ENCODE measurements at places on chromosomes 7 and 10.

- ATAC-seq, result no peak
These were observed at the start of gene HOXA11 for GRCh38 chr7:27185013-27185853. Gene HOXA11, minus strand, starts transcription at chr7:27185232. Its CDS starts 88 bp downstream, at chr7:27185144.

GRCh38 chr7:107712025-107712424, 31.9 kb upstream of the CBLL1 start:
- ATAC-seq, result no peak

GRCh38 chr10:130017631-130018022, 53.6 kb upstream of the EBF3 start:
- no peak for ATAC-seq

DNA sequence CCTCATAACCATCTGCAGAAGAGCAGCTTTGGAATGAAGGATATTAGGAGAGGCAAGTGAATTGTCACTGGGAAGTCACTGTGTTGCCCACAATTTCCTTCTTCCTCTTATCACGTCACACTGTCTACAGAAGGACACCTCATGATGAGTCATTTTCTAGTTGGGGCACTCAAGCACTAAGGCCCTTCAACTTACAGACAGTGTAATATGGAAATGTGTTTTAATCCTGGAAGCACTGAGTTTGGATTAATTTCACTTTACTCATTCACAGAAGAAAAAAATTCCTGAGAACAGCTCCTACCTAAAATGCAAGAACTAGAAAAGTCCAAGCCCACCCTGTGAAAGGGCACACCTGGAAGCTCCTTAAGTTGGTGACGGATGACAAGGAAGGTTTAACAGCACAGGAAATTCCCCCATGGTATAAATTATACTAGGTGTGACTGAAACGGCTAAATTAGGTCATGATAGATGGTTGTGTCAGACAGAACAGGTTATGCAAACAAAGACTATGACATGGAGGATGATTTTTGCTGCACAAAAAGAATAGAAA, 56.6 kb downstream of the PARD3 start:
- ATAC-seq, result peak; percentile 88

GRCh38 chr7:1538544-1539180, 8.2 kb downstream of the MAFK start:
- no peak for ATAC-seq

DNA sequence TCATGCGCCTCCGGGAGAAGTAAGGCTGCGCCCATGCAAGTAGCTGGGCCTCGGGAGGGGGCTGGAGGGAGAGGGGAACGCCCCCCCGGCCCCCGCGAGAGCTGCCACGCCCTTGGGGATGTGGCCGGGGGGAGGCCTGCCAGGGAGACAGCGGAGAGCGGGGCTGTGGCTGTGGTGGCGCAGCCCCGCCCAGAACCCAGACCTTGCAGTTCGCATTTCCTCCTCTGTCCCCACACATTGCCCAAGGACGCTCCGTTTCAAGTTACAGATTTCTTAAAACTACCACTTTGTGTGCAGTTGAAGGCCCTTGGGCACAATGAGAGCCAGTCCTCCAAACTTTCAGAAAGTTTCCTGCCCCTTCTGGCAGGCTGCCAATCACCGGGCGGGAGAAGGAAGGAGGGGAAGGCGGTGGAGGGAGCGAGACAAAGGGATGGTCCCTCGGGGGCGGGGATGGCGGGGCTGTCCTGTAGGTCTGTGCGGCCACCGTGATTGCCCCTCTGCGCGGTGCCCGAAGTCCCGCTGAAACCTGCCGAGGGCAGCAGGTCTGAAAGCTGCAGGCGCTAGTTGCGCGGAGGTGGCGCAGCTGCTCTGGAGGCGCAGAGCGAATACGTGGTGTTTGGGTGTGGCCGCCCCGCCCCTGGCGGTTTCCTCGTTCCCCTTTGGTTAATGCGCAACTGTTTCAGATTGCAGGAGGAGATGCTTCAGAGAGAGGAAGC, 2.1 kb downstream of the VIM start:
- peak; percentile 15 for ATAC-seq

DNA sequence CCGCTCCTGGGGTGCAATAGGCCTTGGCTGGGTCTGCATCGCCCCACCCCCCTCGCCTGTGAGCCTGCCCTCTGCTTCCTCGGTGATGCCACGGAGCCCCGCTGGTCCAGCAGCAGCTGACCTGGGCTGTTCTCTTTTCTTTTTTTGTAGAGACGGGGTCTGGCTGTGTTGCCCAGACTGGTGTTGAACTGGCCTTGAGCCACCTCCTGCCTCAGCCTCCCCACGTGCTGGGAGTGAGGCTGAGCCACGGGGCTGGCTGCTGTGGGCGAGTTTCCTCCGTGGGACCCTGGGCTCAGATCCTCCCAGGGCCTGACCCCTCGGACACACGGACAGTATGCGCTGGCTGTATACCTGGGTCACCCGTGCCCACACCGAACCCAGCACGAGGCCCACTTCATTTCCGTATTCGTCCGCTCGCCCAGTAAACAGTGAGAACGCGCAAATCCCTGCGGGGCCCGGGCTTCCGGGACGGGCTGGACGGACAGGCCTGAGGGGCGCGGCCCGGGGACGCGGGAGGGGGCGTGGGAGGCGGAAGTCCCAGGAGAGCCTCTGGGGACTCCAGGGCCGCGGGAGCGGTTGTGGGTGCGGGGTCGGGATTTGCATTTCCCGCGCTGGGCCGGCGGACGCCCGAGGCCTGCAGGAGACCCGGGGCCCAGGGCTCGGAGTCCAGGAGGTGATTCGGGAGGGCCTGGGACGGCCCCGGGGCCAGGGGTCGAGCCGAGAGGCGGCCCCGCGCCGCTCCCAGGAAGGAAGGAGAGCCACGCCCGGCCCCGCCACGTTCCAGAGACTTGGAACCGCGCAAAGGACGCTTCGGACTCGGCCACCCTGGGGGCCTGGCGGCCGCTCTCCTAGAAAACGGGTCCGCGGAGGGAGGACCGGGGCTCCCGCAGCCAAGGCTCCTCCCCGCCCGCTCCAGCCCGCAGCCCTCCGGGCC, 57.7 kb upstream of the DNAJB6 start:
- no peak for ATAC-seq

DNA sequence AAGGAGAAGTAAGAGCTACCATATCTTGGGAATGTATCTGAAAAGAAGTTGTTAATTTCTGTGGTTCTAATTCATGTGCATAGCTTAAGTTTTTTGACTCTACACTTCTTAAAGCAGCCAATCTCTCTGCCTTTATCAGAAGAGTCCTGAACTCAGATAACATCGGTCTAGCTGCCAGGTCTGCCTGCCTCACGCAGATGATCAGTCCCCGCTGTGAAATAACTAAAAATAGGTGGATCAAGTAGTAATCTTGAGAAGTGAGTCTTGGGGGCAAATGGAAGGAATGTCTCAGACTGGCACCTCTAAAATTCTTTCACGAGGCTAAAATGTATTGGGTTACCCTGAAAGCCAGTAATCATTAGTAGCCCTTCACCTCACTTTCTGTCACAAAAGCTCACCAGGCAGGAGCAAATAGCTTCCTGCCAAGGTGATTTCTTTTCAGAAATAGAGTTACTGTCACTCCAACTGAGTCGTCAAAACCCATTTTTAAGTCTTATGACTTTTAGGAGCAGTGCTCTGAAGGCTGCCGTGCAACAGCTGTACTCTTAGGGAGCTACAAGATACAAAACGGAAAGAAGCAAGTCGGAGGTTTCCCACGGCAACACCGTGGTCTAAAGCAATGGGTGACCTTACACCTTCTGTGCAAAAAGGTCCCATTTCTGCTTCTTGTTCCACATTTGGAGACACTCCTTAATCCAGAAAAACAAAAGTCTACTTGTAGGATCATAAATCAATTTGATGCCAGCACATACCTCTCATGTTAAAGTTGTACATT, 85.2 kb downstream of the ABCB5 start:
- ATAC-seq, result no peak

DNA sequence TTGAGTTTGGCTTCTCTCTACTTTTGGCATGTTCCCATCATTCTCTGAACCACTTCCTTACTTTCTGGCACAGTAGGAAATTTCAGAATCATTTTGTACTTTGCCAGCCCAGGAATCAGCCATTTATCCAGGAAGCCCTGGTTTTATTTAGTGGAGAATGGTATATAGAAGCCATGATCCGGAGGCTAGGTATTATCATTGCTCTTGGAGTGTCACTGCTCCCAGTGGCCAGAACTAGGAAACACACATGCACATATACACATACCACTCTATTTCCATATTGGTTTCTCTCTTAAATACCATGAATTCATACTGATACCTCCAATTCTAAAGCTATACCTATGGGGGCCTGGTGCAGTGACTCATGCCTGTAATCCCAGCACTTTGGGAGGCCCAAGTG, 36.3 kb downstream of the SUFU start:
- ATAC-seq, result peak; percentile 80

GRCh38 chr7:144513334-144513733, 109.8 kb upstream of the NOBOX start:
- ATAC-seq, result peak; percentile 47

DNA sequence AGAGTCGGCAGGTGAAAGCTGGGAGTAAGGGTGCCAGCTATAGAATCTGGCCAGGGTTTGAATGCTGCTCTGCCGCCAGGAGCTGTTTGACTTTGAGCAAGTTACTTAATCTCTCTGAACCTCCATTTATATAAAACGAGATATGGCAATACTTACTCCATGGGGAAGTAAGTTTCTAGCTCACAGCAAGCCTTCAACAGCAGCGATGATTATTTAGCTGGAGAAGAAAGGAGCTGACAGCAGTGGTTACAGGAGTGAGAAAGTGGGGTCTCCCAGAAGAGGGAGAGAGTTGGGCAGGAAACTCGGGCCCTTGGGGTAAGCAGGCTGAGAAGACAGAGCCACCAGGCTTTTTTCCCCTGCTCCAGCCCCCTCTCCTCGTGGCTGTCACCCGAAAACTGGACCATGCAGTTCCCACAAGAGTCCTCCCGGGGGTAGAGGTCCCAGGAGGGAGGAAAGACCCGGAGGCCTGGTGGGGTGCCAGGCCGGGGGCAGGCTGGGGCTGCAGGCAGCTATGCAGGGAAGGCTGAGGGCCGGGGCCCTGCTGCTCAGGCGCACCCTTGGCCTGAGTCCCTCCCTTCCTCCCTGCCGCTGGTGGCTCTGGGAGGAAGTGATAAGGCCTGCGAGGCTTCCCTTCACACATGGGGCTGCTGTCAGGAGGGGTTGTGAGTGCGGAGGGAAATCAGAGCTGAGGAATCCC, 3.5 kb downstream of the NOS3 start:
- ATAC-seq, result 0 out of 3 replicates have a peak, but pooled peaks have one; percentile 7

- no peak for ATAC-seq
These were observed 329.2 kb upstream of the NPVF start for GRCh38 chr7:25557379-25557917.

DNA sequence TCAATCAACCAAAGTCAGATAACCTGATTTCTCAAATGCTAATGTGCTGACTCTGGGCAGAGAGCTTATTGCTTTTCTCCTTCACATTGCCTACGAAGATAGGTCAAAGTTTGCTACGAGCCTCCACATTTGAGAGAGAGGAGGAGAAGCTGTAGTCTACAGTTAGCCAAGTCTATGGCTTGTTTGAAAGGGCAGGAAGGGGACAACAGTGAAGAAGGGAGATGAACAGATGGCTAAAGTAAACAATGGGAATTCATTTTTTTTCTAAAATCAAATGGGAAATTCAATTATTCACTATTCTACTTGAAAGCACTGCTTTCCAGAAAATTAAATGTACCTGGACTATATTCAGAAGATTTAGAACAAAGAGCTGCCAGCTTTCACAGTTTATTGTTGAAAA, 126.7 kb upstream of the C1QL3 start:
- ATAC-seq, result no peak

DNA sequence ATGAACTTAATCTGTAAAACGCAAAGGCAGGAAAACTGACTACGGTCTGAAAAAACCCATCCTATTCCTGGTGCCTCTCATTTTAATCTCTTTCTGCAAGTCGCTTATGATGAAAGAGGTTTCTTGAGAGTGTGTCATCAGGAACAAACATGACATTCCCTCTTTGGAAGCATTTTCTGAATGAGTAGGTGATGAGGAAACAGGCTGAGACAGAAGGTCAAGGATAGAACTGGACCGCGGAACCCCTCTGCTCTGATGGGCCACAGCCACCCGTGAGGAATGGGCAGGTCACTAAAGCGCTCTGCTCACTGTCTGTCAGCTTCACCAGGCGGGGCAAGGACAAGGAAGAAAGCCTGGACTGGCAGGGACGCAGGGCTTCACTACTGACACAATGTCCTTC, 28.6 kb downstream of the BEND7 start:
- ATAC-seq, result no peak

DNA sequence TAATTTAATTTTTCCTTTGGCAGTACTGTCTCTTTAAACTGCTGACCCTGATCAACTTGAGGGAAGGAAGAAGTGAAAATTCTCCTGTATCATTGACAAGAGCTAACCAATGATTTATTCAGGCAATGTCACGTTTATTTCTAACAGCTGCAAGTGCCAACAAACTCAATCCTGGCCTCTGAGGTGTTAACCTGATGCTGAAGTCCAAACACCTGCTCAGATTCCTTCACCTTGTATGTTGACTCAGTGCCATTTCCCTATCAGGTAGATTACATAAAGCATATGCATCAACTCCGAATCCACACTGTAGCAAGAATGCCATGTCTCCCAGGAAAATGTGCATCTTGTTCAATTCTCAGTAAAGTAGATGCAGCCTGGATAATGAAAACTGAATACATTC, 820.0 kb downstream of the XPNPEP1 start:
- no peak for ATAC-seq

DNA sequence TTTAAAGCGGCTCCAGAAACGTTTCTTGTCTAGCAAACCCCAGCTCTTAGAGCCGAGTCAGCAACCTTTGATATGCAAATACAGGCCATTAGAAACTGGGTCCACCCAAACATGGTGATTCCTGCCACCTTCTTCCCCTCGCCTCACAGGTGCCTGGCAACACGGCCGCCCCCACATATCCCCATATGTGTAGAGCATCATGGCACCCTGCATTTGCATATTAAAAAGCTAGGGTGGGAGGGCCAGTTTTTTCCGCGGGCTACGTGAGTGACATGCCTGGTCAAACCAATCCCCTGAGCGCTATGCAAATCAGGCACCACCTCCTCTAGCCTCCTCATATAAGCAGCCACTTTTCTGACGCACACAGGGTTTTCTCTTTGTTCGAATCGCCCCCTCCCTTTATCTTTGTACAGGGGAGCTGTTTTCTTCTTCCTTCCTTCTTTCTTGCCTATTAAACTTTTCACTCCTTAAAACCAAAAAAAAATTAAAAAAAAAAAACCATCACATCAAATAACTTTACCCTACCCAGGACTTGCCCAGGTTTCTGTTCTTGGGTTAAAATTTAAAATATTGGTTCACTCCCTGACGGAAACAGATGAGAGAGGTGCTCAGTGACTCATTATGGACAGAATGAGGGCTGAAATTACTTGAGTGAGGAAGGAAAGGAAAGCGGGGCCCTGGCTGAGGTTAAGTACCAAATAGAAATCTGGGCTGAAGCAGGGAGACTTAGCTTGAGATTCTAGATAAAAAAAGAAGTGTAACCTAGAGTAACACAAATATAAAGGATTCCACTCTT, 59.8 kb downstream of the COA1 start:
- no peak for ATAC-seq

Measured in SK-N-SH treated with all-trans-retinoic acid at 6 μM for 48 hours (cell line).